Activated naive CD4-positive, alpha-beta T cell treated with anti-CD3 and anti-CD28 coated beads for 36 hours (primary cell): ENCODE measurements at places on chromosomes 7 and 10. TPM values are rescaled to one million over a fixed set of nuclear protein-coding genes. Genes with fewer than 3 reads are reported as not detected.

DNA sequence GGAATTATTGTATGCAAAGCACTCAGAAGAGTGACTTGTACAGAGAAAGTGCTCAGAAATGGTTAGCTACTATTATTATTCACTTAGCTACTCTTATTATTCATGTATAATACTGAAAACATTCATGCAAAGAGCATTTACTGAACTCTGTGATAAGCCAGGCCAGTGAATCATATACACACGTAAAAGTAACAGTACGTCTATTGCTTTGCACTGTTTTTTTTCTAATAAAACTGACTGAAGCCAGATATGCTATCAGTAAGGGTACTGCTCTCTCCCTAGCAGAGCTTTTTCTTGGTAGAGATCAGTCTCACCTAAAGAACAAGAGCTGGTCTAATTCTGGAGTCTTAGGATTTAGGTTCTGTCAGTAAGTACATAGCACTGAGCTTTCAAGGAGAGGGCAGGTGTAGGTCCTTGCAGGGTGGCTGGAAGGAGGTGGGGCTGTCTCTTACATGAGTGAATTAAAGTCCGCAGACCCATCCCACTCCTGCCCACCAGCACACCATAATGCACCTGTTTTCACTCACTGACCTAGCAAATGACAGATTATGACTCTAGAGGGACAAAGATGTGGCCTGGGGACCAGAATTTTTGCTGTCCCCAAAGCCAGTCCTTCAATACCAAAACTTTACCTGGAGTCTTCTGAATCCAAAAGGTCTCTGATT is 145.9 kb downstream of the ARID5B start:
- peak overlapping the region; percentile 94 for H3K4me3 ChIP-seq
- peak; percentile 25 for DNase-seq
- H3K27me3 ChIP-seq = no peaks in the 10 kb centered on the region
- peaks cover 85% of the 10 kb centered on the region for H3K4me1 ChIP-seq

GRCh38 chr7:157715938-157716280 is 379.1 kb downstream of the DNAJB6 start:
- H3K27me3 ChIP-seq = no peaks in the 10 kb centered on the region
- H3K27ac ChIP-seq = no peak overlapping the region
- no peaks in the 10 kb centered on the region for H3K36me3 ChIP-seq
- no peaks in the 10 kb centered on the region for H3K4me1 ChIP-seq

GRCh38 chr7:50431316-50431715 is 18.8 kb downstream of the FIGNL1 start:
- no peaks in the 10 kb centered on the region for H3K4me1 ChIP-seq
- H3K27ac ChIP-seq = no peak overlapping the region
- H3K27me3 ChIP-seq = no peaks in the 10 kb centered on the region
- peaks cover 2% of the 10 kb centered on the region for H3K36me3 ChIP-seq

The HTR7 gene
- total RNA-seq = not detected

The PRKAR2B gene
- 1.5 TPM for total RNA-seq
